ENCODE measurements at places on chromosomes 11 and 22.

DNA sequence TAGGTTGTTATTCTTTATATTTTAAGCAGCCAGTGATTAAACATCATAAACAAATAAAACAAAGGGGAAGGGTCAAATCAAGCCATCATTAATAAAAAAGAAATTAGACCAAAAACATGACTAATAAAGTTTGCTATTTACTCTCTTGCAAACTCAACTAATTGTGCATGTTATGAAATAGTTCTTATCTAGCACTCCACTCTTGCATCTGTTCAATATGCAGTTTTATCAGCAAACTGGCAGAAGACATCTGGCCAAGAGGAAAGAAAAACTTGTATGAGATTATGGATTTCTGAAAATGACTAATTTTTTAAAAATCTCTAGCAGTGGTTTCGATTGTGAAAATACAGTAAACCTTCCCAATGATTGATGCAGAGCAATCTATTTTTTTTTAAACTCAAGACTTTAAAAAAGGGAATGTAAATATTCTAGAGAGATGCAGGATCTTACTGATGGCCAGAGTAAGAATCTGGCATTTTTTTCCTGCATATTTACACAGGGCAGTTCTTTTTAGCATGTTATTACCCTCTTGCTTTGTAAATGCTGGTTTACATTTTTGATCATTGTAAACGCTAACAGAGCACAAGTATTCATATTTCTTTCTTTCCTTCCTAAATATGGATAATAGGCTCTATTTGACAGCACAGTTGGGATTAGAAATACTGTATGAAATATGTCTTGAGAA is 83.3 kb downstream of the GRIA4 start:
- no peak for DNase-seq

DNA sequence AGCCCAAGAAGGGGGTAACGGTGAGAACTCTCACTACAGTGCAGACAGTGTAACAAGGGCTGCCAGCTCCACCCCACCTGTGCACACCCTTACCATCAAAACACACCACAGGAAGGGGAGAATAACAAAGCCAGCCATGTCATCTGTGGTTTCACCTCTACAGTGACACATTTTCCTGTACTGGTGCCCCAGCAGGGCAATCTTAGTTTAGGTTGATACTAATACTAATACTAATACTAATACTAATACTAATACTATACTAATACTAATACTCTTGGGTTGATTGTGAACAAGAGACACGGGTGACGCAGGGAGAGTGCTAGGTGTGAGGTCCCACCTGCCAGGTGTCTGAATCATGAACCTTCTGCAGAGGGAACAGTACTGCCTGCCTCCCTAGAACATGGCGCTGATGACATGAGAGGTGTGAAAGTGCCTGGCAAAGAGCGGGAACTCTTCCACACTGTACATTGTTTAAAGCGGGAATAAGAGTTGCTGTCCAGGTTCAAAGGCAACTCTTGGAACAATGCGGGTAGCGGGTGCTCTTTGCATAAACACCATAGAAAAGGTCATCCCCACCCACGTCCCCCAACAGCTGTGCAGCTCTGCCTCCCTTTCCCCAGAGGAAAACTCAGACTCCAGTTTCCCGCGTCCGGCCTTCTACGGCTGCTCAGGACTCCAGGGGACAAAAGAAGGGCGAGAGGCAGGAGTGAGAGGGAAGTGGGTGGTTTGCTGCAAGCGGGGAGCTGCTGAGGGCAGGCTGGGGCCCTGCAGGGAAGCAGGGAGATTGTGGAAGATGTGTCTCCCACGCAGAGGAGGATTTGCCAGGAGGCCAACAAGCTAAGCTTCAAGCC is 25.0 kb upstream of the TMPRSS4 start:
- no peak for DNase-seq

- DNase-seq, result no peak
Observed at GRCh38 chr11:76803811-76804600, 20.9 kb downstream of the TSKU start.

GRCh38 chr22:26811647-26811992 is 154.2 kb downstream of the MIAT start:
- DNase-seq, result no peak

DNA sequence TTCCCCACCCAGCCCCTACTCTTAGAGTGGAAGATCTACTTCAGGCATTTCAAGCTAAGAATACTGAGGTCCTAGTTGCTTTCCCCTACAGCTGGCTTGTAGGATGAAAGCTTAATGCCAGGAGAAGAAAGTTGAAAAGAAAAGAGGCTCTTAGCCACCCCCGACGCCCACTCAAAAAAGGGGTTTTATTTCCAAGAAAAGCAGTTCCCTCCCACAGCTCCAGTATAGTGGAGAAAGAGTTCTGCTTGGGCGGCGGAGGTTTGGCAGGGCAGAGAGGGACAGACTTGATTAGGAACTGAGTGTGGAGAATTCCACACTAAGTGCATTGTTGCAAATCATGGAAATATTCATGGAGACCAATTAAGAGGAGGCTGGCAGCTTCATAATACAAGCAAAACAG is 470.9 kb downstream of the ETS1 start:
- DNase-seq, result no peak

DNA sequence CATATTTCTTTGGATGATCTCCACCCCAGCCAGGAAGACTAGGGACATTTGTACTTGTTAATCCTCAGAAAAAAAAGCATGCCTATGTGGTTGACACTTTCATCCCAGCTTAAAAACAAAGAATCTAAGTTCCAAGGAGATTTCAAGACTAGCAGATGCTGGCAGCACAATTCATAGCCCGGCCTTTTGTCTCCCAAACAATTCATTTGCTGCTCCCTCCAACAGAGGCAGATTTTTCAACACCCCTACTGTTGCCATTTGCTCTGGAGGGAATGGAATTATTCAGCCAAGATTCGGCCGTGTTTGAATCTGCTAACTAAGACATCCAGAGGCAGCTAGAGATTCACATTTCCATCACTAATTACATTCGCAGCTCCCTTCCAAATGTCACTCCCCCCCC is 15.3 kb downstream of the P2RX3 start:
- no peak for DNase-seq

GRCh38 chr11:95605271-95605940 is 184.2 kb downstream of the FAM76B start:
- no peak for DNase-seq

- DNase-seq, result no peak
Observed at GRCh38 chr22:27416511-27417420, 384.8 kb downstream of the MN1 start.

GRCh38 chr11:114200351-114201133 is 95.7 kb upstream of the NNMT start:
- DNase-seq, result no peak

DNA sequence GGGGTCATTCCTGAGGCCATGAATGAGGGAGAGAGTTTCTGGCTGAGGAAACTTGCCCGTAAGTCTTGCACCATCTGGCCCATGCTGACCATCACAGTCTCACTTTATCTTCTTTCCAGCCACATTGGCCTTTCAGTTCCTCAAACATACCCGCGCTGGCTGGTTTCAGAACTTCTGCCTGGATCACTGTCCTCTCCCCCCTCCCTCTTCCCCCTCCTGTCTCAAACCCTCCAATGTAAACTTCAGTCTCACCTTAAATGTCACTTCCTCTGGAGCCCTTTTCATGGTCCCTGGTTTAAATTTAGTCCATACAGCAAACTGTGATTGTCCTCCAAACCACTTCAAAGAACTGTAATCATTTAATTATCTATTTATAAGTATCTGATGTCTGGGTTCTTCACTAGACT is 3.7 kb upstream of the TMEM109 start:
- no peak for DNase-seq

- DNase-seq, result no peak
Observed at GRCh38 chr11:35141071-35141470, 2.1 kb downstream of the CD44 start.

DNA sequence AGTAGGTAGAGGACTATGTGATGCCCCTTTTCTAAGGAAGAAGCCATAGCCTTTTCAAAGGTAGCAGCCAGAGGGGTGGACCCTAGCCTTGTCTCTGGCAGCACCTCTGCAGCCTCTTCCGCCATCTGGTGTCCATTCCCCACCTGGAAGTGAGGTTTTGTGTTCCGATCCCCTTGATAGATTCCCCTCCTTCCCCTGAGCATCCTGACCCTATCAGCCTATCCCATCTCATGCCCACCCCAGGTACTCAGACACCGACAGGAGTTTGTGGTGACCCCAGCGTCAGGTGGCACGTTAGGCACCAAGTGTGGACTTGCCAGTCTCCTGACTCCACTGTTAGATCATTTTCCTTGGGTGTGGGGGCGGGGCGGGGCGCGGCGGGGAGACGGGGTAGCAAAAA is 398 bp upstream of the FAM89B start:
- DNase-seq, result peak; percentile 19

- DNase-seq, result no peak
Observed at GRCh38 chr11:11948242-11948947, 60.0 kb downstream of the DKK3 start.

GRCh38 chr11:110362971-110363509 is 66.6 kb upstream of the RDX start:
- no peak for DNase-seq

DNA sequence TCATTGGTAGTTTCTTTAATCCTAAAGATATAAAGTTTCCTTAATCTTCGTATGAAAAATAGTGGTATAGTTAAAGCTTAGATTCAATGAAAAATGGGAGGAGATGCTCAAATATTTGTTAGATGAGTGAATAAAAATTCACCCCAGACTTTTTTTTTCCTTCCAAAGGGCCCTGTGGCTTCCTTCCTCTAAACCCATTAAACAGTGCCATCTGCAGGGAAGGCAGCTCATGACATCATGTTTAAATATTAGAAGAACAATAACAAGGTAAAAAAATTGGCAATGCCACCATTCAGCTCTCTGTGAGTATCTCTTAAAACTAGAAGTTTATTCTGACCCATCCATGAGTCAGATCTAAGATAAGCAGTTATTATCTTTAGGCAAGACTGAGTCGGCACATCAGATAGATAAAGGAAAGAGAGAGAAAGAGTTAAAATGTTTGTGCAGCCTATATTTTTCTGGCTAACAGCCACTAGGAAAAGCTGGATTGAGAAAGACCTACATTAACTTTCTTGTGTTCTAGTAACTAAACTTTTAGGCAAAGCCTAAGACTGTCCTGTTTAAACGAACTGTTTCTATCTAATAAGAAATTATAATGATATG is 19.1 kb upstream of the OOSP1 start:
- peak; percentile 37 for DNase-seq

DNA sequence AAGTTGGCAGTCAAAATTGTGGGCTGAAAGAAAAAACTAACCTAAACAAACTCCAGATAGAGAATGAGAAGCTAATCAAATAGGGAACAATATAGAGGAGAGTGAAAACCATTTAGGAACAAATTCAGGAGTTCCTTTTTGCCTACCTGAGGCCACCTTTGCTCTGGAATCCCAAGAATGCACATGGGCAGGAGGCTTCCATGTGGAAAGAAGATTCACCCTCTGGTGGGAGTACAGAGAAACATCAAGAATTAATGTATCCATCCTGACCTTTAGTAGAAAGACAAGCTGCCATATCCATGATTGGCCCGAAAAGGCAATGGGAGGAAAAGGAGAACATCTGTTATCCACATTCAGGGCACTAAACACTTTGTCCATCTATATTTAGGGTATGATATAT is 35.0 kb upstream of the MRGPRX1 start:
- no peak for DNase-seq

GRCh38 chr22:32338757-32339156 is 18.9 kb upstream of the RFPL3 start:
- no peak for DNase-seq

- DNase-seq, result no peak
Observed at GRCh38 chr22:25282346-25282670, 62.9 kb downstream of the CRYBB2 start.

DNA sequence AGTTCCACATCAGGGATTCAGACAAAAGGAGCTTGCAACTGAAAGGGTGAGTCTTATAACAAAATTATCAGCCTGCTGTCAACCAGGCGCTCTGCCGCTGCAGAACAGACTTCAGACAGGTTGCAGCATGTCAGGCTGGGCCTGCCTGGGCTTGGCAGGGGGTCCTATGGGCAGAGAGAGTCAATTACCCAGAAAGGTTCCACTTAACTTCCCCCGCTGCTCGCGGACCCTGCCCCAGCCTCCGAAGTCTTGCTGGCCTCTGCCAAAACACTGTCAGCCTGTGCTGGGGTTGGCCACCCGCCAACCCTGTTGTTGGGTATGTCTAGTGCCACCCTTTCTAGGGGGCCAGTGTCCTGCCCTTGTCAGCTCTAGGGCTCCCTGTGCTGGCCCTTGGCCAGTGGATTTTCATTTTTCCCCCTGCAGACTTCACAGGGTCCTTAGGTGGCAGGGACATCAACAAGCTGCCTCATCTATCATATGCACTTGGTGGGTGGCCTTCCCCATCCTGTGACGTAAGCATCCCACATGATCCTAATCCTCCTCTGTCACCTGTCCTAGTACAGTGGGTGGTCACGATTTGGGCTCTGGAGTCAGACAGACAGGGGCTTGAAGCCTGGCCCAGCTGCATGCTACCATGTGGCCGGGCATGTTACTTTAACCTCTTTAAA is 166.5 kb upstream of the CADM1 start:
- no peak for DNase-seq

GRCh38 chr11:86292912-86293616 is 9.0 kb upstream of the HIKESHI start:
- DNase-seq, result no peak

DNA sequence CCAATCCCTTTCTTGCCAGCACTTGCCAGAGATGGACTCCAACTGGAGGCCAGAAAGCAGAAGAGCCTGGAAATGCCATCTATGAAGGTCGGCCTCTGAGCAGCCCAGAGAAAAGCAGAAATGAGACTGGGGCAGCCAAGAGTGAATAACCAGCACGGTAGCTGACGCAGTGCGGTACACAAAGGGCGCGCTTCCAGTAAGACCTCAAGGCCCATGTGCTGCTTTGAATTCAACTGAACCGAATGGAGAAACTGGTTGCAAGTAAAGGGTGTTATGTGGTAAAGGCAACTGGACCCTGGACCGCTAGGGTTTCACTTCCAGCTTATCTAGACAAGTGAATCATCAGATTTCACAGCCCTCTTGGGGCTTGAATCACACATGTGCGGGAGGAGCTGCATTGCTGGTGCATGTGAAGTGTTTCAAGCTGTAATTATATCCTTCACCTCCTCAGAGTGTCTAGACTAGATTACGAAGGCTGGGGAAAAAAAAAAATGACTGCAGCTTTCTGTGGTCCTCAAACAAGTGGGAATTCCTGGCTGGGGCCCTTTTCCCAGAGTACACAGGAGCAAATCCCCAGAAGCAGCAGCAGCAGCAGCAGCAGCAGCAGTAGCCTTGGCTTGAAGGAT is 128.9 kb downstream of the CCDC34 start:
- DNase-seq, result no peak

GRCh38 chr22:20654343-20655208 is 119.3 kb upstream of the SERPIND1 start:
- no peak for DNase-seq

Measured in LNCaP clone FGC (cell line).